ENCODE measurements at places on chromosomes 1 and 21.

- DNase-seq: no peak
Observed at GRCh38 chr1:167695756-167696561, 25.8 kb upstream of the MPZL1 start.

DNA sequence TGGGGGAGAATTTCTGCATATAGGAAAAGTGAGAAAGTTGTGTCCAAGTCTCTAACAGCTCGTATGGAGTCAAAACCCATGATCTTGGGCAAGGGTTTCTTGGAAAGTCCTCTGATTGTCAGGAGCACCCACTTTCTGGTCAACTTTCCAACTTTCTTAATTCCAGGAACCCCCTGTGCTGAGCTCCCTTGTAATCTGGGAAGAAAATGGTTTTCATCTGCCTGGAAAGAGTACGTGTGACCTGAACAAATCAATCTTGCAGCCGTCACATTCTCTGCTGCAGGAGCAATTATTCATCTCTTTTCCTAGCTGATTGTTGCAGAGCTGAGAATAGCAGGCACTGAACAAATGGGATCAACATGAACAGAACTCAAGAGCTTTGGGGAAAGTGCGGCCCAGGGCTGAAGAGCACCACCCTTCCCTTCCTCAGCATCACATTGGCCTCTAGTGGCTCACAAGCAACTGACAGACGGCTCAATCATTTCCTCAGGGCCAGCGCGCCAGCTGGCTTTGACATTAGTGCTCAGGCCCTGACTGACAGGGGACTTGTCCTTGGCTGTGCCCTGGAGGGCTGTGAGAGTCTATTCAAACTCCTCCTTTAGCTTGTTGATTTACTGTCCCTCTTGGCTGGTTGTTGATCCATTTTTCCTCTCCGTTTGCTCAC, 295.2 kb downstream of the HLX start:
- DNase-seq: no peak

DNA sequence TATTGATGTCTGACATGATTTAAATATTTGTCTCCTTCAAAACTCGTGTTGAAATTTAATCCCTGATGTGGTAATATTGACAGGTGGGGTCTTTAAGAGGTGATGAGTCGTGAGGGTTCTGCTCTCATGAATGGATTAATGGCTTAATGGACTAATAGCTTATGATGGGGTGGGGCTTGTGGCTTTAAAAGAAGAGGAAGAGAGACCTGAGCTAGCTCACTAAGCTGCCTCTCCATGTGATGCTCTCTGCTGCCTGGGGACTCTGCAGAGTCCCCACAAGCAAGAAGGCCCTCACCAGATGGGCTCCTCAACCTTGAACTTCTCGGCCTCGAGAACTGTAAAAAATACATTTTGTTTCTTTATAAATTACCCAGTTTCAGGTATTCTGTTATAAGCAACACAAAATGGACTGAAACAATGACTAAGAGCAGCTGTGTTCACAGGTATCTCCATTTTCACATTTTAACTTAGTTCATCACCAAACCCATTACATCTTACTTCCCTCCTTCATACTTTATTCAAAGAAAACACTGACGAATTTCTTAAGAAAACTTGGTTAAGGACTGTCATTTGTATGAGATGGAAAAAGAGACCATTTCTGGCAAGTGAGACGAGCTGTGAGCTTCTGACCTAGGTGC, 12.1 kb upstream of the AIM2 start:
- no peak for DNase-seq

- DNase-seq: no peak
Observed at GRCh38 chr1:29490204-29490934, 254.0 kb downstream of the PTPRU start.

DNA sequence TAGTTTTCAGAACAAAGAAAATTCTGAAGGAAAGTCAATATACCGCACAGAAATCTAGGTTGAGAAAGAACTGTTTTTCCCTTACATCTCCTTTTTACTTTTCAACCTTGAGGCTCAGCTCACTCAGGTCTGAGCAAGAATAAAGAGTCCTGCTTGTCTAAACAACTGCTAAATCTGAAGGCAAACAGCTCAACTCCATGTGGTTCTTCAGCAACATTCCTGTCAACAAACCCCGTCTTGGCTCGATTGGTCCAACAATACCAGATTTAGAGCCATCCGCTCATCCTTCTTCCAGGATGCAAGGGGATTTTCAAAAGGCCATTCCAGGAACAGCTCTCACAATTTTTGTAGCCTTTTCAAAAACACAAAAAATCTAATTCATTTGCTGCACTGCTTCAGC, 119.8 kb downstream of the HLCS start:
- no peak for DNase-seq

DNA sequence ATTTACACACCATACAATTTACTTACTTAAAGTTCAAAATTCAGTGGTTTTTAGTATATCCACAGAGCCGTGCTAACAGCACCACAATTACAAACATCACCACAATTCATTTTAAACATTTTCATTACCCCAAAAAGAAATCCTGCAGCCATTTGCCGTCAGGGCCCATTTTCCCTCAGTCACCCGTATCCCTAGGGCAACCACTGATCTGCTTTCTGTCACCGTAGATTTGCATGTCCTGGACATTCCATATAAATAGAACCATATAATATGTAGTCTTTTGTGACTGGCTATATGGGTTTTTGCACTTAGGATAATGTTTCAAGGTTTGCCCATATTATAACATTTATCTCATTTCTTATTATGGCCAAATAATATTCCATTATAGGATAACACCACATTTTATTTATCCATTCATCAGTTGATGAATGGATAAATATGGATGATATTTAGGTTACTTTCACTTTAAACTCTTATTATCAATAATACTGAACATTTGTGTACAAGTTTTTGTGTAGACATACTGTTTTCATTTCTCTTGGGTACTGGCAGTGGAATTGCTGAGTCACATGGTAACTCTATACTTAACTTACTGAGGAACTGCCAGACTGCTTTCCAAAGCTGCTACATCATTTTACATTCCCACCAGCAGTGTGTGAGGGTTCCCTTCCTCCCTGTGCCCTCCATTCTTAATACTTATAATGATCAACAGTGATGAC, 68.9 kb downstream of the ST3GAL3 start:
- DNase-seq: no peak

- DNase-seq: no peak
Observed at GRCh38 chr21:45012662-45013259, 61.6 kb upstream of the ADARB1 start.

Measured in stimulated activated CD4-positive, alpha-beta T cell treated with anti-CD3 and anti-CD28 coated beads, Interleukin-1b, Interleukin-23, amount 100 ng/mL, for 1 hour (primary cell).